ENCODE measurements at places on chromosomes 7 and 10.

- no peak for DNase-seq
Observed at GRCh38 chr10:22473044-22473443, 127.7 kb downstream of the SPAG6 start.

DNA sequence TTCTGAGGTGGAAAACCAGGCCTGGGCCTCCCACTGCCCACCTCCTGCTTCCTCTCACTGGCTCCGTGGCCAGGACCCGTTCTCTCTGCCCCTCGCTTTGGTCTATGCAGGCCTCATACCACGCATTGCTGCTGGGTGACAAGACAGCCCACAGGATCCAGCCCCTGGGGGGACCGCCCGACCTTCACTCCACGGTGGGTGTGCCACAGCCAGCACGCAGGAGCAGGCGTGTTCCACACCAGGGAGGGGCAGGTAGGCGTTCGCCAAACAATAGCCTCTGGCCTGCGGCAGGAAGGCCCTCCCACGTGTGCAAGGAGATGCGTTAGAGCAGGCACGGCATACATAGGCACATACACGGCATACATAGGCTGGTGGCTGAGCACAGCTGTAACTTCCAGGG lies 233.4 kb downstream of the WDR37 start:
- no peak for DNase-seq

- no peak for DNase-seq
Observed at GRCh38 chr7:150945853-150946420, 32.2 kb downstream of the KCNH2 start.

DNA sequence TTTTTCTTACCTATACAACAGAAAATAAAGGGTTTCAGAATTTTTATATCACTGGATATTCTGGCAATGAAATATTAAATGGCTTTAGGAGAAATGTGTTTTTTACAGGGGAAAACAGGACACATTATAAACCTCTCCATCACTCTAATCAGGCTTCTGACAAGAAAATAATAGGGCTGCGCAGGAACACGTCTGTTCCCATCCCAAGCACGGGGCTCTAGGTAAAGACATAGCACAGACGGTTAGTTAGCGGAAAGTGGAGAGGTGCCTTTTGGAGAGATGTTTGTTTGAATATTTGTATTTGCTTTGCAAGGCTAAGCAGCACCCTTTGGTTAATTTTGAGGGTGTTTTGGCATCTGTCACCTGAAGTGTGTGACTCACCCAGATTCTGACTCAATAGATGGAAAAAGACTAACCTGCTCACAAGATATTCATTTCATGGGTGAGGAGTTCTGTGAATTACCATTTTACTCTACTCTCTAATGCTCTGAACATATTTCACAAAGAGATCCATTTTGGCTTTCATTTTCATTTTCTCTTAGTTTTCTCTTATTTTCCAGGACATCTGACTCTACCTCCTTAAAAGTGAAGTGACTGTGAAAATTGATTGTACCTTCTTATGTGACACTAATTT lies 174.5 kb upstream of the AKR1E2 start:
- no peak for DNase-seq

GRCh38 chr7:93238748-93239147 lies 6.6 kb downstream of the VPS50 start:
- no peak for DNase-seq

DNA sequence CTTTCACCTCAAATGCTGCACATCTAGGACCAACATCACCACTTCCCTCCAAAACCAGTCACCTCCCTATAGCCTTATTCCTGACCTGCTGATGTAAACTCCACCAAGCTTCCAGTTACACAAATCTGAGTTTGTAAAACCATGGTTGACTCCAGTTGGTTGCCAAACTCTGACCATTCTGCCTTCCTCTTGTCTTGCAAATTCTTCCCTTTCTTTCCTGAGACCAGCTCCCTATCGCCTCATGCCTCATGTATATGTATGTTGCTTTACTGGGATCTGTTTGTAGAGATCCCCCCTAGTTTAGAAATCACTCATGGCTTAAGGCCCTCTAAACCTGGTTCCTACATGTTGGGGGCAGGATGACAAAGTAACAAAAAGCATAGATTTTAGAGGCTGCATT lies 31.3 kb downstream of the PAX2 start:
- no peak for DNase-seq

DNA sequence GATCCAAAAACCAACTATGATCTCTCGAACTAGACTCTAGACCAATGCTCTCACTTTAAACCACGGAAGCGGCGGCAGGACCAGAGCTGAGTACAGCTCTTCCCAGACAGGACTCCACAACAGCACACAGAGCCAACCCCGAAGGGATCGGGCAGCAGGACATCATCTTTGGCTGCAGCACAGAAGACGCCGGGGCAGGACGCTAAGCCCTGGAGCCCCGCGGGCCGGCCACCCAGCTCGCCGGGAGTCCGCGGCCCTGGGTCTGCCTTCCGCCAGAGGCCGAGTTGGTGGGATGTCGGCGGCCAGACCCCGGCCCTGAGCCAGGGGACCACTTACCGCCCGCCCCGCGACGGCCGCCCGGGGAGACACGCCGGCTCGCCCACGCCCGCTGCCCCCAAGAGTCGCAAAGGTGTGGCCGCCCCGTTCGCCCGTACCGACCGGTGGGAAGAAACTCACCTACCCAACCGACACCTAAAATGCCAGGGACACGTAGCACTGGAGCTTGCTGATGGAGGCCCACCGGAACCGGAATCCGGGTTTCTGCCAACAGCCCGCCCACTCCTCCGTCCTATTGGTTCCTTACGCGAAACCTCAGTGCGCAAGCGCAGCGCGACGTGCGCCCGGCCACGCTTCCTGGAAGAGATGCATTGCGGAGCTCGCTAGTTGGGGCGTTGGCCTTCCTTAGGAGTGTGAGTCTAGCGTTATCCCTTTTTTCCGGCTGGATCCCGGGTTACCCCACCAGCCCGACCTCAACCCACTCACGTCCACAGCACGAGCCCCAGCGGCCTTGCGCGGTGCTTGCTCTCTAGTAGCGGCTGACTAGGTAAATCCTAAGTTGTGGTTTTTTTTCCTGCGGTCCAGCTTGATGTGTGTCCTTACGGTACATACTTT lies at the start of gene SEC61G:
SEC61G (minus strand) TSS at position 510 of the 891 bp plus-strand sequence. CDS start 1,623 bp downstream, outside the sequence.
- peak; percentile 96 for DNase-seq

GRCh38 chr7:85711894-85712293 lies 525.0 kb upstream of the SEMA3D start:
- no peak for DNase-seq

DNA sequence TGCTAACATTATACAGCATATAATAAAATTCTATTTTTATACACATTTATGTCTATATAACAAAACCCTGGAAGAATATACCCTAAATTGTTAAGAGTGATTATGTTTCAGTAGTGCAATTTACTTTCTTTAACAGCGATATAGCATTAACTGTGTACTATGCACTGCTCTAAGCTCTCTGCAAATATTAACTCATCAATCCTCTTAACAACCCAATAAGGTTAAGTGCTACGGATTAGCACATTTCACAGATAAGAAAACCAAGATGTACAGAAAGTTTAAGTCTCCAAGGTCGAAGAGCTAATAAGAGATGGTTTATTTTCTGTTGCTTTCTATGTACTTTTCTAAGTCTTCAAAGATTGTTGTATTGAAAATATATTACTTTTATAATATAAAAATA lies 95.8 kb downstream of the SEMA3C start:
- DNase-seq = no peak

- no peak for DNase-seq
Observed at GRCh38 chr10:132361581-132362101, 29.6 kb downstream of the LRRC27 start.
